Left cardiac atrium (tissue), 4 donors: ENCODE measurements at places on chromosomes 12 and 14.

- no peak for DNase-seq
Observed at GRCh38 chr14:30550335-30550734, 8.6 kb upstream of the G2E3 start.

DNA sequence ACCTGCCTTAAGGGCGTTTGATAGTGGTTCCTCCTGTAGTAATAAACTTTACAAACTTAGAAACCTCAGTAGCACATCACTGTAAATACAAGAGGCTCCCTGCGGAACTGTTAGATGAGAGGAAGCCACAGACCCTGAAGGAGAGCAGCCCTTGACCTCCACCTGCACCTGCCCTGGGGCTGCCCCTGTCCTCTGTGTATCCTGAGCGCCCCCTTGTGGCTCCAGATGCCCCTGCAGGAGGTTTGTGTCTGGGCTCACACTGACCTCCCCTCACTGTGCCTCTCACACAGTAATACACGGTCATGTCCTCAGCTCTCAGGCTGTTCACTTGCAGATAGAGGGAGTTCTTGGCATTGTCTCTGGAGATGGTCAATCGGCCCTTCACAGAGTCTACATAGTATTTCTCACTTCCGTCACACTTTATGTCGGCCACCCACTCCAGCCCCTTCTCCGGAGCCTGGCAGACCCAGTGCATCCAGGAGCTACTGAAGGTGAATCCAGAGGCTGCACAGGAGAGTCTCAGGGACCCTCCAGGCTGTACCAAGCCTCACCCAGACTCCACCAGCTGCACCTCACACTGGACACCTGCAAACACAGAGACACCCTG, 1059.8 kb downstream of the TMEM121 start:
- DNase-seq: peak; percentile 32

DNA sequence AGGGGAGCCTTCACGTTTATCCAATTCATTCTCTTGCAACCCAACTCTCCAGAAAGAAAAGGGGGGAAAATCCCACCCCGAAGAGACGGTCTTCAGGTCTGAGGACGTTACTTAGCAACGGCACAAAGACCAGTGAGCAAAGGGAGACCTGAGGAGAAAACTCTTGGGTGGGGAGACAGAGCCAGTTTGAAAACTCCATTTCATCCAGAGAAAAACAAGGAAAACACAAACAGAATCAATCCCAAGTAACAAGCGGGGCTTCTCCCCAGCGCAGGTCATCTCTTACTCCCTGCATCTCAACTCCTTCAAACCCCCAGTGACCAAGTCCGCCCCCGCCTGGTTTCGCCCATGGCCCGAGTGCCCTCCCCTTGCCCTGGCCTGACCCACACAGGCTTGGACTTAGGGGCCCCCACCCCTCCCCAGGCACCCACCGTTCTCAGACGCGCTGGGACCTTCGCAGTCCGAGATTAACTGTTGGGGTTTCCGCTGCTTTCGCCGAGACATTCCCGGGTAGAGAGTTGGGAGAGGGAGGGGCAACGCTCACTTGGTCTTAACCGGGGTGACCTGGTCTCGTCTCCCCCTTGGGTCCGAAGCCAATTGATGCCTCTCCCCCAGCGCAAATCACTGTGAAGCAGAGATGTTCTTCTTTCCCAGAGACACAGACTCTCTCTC, 10.4 kb upstream of the SALL2 start:
- DNase-seq: no peak

- DNase-seq: no peak
Observed at GRCh38 chr12:118528625-118529024, 152.3 kb downstream of the SUDS3 start.

DNA sequence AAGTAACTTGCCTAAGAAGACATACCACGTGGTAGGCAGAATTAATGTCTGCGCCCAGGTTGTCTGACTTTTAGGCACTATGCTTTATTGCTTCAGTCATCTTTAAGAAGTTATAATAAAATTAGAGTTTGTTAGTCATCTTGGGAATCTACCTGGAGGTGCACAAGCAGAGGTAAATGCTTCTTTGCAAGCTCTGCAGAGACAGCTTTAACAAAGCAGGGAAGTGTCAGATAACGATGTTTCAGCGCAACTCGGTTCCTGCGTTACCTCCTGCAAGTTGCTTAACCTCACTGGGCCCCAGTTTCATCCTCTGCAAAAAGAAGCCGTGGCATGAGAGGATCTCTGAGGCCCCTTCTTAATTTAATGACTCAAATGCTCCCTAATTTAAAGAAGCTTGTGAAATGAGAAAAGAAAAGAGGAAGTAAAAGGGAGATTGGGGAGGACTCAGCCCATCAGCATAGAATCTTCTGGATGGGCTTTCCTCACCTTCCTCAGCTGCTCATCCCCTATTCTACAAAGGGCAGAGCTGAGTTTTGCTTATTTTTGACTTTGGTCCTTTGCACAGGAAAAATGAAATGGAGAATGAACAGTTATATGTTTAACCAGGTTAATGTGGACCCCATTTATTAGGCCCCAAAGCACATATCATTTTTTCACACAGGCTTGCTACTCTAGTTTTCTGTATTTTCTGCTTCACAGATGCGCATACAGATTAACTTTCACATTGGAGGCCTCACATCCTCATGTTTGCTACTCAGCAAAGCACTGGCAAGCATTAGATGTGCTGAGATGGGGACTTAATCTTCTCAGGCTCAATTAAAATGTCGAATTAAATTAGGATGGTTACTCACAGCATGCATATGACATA, 5.1 kb downstream of the ARHGDIB start:
- no peak for DNase-seq
